GF-D8 (cell line): ENCODE measurements at places on chromosomes 11 and 22.

GRCh38 chr22:37887584-37888378, 18.3 kb upstream of the MICALL1 start:
- no peak for DNase-seq

- DNase-seq, result no peak
Observed at GRCh38 chr11:8698379-8698851, 15.8 kb downstream of the RPL27A start.

DNA sequence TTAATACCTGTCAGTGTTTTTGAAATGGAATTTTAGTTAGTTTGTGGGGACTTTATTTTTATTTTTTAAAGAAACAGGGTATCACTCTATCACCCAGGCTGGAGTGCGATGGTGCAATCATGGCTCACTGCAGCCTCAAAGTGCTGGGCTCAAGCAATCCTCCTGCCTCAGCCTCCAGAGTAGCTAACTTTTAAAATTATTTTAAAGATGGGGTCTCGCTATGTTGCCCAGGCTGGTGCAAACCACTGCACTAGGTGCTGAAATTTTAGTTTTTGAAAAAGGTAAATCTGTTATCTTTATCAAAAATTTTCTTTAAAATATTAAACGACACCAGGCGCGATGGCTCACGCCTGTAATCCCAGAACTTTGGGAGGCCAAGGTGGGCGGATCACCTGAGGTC, 42.6 kb downstream of the AMBRA1 start:
- DNase-seq, result no peak

GRCh38 chr11:64862987-64863390, 15.4 kb downstream of the EHD1 start:
- DNase-seq, result no peak

- DNase-seq, result no peak
Observed at GRCh38 chr11:31620434-31620833, 110.9 kb downstream of the ELP4 start.

GRCh38 chr11:62505059-62505439, 41.6 kb downstream of the AHNAK start:
- no peak for DNase-seq

DNA sequence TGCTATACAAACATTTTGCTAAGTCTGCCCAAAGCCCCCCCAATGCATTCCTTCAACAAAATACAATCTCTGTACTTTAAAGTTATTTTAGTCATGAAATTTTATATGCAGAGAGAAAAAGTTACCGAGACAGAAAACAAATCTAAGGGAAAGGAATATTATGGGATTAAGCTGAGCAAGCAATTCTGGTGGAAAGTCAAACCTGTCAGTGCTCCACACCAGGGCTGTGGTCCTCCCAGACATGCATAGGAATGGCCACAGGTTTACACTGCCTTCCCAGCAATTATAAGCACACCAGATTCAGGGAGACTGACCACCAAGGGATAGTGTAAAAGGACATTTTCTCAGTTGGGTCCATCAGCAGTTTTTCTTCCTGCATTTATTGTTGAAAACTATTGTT, 92.4 kb downstream of the RRAS2 start:
- DNase-seq, result no peak

DNA sequence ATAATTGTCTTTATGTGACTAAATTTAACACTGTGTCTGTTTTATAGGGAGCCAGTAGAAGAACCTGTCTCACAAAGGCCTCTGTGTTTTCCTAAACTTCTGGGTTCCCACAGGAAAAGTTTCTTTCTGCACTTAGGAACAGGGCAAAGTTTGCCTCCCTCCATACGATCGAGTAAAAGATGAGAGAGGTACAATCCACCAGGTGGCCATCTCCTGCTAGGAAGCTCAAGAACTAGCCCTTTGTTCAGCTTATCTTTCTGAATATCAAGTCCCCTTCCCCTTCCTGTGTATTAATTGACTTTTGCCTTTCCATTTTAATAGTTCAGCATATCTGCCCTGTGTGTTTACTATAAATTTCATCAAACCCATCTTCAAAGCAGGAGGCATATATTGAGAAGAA, 18.0 kb downstream of the CSNK2A3 start:
- DNase-seq, result no peak

DNA sequence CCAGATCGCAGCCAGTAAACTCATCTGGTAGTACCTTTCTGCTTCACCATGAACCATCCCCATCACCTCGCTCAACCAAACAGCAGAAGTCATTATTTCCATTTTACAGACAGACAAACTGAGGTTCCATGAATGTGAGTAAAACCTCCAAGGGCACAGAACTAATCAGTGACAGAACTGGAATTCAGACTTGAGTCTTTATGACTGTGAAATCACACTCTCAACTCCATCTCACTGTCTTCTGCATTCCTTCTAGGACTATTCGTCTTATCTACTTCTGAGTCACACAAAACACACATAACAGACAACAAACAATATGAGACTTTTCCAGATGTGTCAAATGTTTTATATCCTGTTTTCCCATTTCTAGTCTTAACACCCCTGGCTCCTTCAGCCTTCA, 9.3 kb upstream of the NUP50 start:
- no peak for DNase-seq

- DNase-seq, result no peak
Observed at GRCh38 chr22:24466716-24467328, 28.3 kb upstream of the UPB1 start.
